Fibroblast of villous mesenchyme (primary cell): ENCODE measurements at places on chromosomes 3 and 15.

GRCh38 chr3:32337505-32337904, 54.1 kb upstream of the CMTM7 start:
- no peak for DNase-seq

GRCh38 chr15:75542386-75542797, 36.7 kb downstream of the PTPN9 start:
- peak; percentile 61 for DNase-seq

GRCh38 chr3:148828136-148828690, 602 bp downstream of the CPB1 start:
- DNase-seq: no peak

DNA sequence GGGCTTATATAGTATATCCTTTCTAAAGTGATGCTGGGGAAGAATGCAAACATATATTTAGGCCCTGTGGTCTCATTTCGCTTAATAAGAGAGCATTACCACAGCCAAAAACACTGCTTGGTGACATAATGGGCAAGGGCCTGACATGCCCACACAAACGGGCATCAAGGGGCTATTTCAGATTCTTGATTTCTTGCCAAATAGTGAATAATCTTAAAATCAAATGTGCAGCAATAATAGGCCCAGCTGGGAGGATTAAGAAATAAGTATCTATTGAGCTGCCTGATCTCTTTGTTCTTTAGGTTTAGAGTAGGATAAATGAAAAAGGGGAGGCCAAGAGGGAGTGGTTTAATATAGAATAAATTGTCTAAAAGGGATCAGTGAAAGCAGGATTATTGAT, 241.0 kb upstream of the GBE1 start:
- DNase-seq: no peak

DNA sequence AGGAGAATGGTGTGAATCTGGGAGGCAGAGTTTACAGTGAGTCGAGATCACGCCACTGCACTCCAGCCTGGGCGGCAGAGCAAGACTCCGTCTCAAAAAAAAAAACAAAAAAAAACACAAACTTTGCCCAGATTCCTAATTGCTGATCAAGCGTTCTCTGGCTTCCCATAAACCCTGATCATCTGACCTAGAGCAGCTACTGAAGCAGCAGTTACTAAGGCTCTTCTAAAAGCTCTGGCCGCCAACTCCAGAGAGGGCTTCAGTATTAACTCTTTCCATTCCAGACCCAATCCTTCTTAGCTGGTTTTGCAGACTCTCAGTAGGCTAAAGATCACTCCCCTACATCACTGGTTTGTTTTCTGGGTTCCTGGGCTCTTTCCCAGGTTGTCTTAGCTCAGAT, 201.6 kb downstream of the IGSF11 start:
- DNase-seq: no peak

DNA sequence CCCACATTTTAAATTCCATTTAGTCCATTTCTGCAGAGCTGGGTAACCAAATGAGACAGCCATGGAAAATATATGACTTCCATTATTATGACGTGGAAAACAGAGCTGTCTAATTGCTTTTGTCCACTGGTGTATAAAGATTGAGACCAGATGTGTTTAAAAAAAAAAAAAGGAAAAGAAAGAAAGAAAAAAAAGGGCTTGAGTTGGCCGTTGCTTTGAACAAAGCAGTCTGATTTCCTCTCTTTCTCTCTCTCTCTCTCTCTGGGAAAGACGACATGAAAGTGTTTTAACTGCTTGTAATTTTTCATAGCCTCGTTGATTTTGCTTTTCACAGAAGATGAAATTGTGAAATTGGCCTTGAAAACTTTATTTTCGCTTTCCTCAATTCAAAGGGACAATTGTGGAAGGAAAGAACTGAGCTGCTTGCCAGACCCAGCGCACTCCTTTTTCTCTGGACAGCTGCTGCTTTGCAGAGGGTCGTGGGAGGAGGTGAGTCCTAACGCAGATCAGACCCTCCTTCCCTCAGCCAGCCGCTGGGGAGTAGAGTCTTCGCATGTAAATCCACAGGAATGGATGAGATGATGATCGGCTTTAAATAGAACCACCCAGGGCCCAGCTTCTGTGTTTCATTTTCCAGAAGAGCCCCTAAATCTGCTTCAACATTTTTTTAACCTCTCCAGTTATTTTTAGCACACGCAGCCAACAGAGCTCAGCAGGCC, 42.8 kb upstream of the UBE2E1 start:
- peak; percentile 35 for DNase-seq

DNA sequence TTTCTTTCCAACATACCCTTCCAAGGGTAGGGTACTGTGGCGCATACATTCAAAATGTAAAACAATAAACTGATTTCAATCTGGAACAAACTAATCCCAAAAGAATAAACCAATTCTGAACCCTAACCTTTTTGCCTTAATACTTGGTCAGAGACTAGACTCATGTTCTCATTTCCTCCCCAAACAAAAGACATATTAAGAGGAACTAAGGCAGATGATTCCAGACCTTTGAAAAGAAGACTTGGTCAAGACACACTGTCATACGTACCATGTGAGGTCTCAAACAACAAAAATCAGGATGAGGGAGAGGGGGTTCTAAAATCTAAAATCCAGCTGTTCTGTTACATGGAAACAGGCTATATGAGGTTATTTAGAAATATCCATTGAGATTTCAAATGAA, 102.1 kb downstream of the RFTN1 start:
- no peak for DNase-seq

- DNase-seq: no peak
These were observed 909 bp upstream of the GPD1L start for GRCh38 chr3:32105291-32106131.

DNA sequence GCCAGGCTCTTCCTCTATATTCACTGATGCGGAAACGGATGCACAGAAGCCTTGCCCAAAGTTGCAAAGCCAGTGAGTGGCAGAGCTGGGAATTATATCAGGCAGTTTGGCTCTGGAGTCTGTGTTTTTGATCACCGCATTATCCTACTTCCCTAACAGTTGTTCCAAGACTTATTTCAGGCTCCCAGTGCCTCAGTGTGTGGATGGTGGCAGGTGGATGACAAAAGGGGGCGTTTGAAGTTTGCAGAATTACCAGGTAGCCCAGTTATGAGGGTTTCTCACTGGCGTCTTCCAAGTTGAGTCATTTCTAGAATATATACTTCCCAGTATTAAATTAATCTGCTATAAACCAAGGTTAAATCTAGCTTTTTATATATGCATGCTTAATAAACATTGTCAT, 81.0 kb downstream of the USP13 start:
- DNase-seq: no peak

GRCh38 chr15:70217226-70218160, 119.8 kb upstream of the TLE3 start:
- DNase-seq: no peak

GRCh38 chr15:45094358-45094730, 19.6 kb downstream of the DUOX2 start:
- no peak for DNase-seq

- DNase-seq: no peak
These were observed 129.4 kb upstream of the KLHL25 start for GRCh38 chr15:85924088-85924487.

DNA sequence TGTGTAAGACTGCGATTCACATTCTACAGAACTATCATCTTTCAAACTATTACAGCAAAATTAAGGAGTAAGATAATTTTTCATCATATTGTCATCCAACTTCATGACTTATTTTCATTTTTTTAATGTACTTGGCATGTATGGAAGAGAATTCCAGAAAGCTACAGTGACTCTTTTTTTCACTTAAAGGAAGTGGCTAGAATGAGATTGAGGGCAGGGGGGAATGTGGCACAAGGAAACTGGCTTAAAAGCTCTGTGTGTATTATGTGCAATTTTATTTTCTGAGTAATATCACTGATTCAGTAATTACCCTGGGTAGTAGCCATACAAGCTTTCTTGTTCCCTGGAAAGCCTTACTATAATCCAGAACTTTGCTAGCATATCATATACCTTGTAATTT, 94.6 kb downstream of the FILIP1L start:
- no peak for DNase-seq

GRCh38 chr3:72411843-72412242, 436.4 kb downstream of the SHQ1 start:
- DNase-seq: peak; percentile 51

DNA sequence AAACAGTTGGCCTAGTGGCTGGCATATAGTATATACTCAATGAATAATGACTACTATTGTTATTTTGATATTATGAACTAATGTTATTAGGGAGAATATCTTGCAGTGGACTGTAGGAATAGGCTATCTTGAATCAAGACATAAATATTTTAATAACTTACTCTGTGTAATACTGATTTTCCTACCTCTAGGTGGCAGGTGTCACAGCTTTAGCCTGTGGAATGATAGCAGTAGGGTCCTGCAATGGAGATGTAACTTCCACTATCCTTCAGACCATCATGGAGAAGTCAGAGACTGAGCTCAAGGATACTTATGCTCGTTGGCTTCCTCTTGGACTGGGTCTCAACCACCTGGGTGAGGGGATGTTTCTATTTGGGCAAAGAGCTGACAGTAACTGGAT, 6.5 kb downstream of the PSMD2 start:
- no peak for DNase-seq

DNA sequence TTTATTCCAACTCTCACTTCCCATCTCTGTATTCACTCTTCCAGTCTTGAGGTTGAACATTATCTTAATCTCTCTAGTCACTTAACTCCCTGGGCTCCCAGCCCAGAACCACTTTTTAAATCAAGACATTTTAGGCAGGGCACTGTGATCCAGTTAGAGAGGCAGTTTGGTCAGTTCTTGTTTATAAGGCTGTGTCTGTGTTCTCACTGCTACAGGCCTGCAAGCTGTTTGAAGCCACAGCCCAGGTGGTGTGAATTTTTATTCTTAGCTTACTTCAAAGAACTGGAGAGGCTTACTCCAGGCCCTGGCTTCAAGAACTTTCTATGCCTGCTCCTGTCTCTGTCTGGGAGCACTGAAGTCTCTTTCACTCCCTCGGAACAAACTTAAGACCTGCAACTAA, 906.1 kb downstream of the CADM2 start:
- DNase-seq: no peak

DNA sequence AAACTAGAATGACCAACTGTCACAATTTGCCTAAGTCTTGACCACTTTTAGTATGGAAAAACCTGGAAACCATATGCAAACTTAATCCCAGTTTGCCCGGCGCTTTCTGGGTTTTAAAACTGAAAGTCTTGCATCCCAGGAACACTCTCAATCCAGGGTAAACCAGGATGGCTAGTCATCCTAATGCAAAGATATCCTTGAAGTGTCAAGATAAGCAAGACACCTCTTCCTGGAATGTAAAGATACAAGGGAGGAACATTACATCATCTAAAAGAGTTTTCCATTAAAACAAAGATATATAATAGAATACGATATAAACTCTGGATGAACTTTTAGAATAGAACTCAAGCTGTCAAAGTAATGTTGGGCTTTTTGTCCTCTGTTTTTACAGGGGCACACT, 188.5 kb downstream of the MAGI1 start:
- DNase-seq: no peak

- DNase-seq: no peak
These were observed 25.3 kb downstream of the ZNF592 start for GRCh38 chr15:84773716-84774115.

DNA sequence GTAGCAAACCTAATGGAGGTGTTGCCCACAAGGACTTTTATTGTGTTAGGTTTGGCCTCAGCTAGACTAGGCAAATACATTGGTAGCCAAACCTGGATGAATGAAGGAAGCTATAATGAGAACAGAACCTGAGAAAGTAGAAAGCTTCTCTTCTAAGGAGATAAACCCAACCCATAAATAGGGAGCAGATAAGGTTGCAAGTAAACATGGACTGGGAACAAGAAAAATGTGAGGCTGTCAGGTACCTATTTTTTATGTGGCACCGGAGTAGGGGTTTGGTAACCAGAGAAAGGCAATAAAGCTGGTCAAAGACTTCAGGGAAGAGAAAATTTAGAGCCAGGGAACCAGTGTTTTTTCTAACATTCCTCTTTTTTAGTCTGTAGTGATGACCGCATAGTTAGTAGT, 25.0 kb downstream of the ZNF654 start:
- no peak for DNase-seq
